ENCODE measurements at places on chromosomes 7 and 10.

GRCh38 chr7:55249332-55249731, 115.8 kb upstream of the LANCL2 start:
- DNase-seq: no peak

- DNase-seq: peak; percentile 99
Measured at GRCh38 chr7:30771174-30771879, at the start of gene MINDY4. Gene MINDY4 (plus strand): TSS chr7:30771417. CDS start chr7:30771494, 77 bp downstream.

- DNase-seq: peak; percentile 39
Measured at GRCh38 chr7:127782654-127783559, 130.9 kb downstream of the SND1 start.

GRCh38 chr10:53843736-53844362, 957.2 kb downstream of the PCDH15 start:
- DNase-seq: no peak

GRCh38 chr7:97317575-97317974, 200.1 kb downstream of the SDHAF3 start:
- DNase-seq: no peak

Data from SK-N-SH (cell line).